Tongue (tissue), 3 donors: ENCODE measurements at places on chromosomes 16 and 17. TPM values are rescaled to one million over a fixed set of nuclear protein-coding genes. Genes with fewer than 3 reads are reported as not detected.

The GUCY2D gene
- total RNA-seq, result not detected

The EPX gene
- not detected for total RNA-seq

The CCL8 gene
- total RNA-seq, result 0.51 TPM

The TOM1L1 gene
- total RNA-seq, result 8.8 TPM

The TBX4 gene
- total RNA-seq, result 2.2 TPM

The CAMTA2 gene
- 8.0 TPM for total RNA-seq

The TERB1 gene
- total RNA-seq, result 0.41 TPM

The CHST5 gene
- total RNA-seq, result not detected

The RBL2 gene
- total RNA-seq, result 78.7 TPM

The PTGES3L gene
- total RNA-seq, result 61.5 TPM

The FBRS gene
- total RNA-seq, result 16.5 TPM

The CCL4 gene
- total RNA-seq, result 2.7 TPM

The RNF222 gene
- 0.21 TPM for total RNA-seq

The PLLP gene
- 1.9 TPM for total RNA-seq
